Thyroid gland (tissue), 4 donors: ENCODE measurements at places on chromosomes 1 and 21. TPM values are rescaled to one million over a fixed set of nuclear protein-coding genes. Genes with fewer than 3 reads are reported as not detected.

DNA sequence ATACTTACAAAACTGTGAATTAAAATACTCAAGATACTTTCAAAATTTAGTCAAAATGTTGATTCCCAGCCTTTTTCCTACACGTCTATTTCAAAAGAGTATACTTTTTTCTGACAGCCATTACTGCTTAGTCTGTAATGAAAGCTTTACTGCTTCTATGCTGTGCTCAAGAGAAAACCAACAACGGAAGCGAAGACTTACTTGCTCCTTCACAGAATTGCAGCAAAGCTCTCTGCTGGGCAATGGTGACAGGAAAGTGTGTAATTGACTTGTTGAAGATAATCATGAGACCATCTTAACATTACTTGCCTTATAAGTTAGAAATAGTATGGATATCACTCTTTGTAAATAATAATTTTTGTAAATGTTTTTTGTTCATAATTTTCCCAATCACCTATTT lies 1.7 kb upstream of the DYNLT5 start:
- no peak overlapping the region for H3K4me3 ChIP-seq
- no peaks in the 10 kb centered on the region for H3K36me3 ChIP-seq
- peaks cover 11% of the 10 kb centered on the region for H3K4me1 ChIP-seq
- no peaks in the 10 kb centered on the region for H3K27me3 ChIP-seq

GRCh38 chr1:36787312-36787913 lies 246.9 kb downstream of the GRIK3 start:
- H3K4me1 ChIP-seq = no peaks in the 10 kb centered on the region
- H3K4me3 ChIP-seq = no peak overlapping the region
- no peaks in the 10 kb centered on the region for H3K27me3 ChIP-seq
- H3K27ac ChIP-seq = no peak overlapping the region
- DNase-seq = no peak
- H3K36me3 ChIP-seq = no peaks in the 10 kb centered on the region

- DNase-seq = no peak
- H3K4me3 ChIP-seq = no peak overlapping the region
- H3K4me1 ChIP-seq = no peaks in the 10 kb centered on the region
- H3K27me3 ChIP-seq = no peaks in the 10 kb centered on the region
These were observed 9.6 kb downstream of the DAP3 start for GRCh38 chr1:155698382-155699038.

The SMCP gene
- not detected for total RNA-seq

The FMN2 gene
- total RNA-seq = 1.3 TPM

DNA sequence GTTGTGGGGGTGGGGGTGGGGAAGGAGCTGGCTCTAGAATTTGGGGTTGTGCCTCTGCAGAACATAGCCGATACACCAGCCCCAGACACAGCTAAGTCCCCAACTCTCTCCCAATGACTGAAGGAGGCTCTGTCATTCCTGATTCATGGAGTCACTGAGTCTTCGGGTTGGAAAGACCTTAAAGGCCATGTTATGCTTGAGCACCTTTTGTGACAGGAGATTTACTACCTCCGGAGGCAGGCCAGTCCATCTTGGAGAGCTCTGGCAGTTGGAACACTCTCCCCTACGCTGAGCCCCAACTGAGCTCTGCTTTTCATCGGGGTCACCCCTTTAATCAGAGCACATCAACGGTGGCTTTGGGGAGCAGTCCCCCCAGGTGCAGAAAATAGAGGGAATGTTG lies 284.4 kb upstream of the GJB5 start:
- H3K27ac ChIP-seq = no peak overlapping the region
- H3K27me3 ChIP-seq = no peaks in the 10 kb centered on the region
- no peak for DNase-seq
- H3K4me1 ChIP-seq = no peaks in the 10 kb centered on the region

DNA sequence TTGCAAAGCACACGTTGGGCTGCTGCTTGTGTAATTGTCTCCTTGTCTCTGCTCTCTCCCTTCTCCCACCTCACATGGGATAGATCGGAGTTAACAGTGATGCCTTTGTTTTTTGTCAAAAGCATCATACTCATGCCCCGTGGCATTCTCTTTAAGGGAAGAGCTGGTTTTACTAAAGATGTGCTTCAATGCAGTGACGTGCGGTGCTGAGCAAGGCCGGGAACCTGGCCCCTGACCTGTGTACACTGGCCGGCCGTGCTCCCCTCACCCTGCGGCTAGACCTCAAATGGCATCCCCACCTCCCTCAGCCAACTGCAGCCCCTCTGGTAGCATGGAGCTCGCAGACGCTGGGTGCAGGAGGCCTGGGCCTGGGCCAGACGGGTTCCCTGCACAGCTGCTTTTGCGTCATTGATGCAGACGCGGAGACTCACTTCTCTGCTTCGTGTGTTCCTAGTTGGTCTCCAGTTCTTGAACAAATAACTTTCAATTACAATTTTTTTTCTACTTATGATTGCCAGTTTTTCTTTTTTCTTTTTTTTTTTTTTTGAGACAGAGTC lies 19.9 kb downstream of the AGPAT3 start:
- no peaks in the 10 kb centered on the region for H3K27me3 ChIP-seq
- peaks cover 35% of the 10 kb centered on the region for H3K4me1 ChIP-seq
- no peak overlapping the region for H3K4me3 ChIP-seq
- peak overlapping the region; percentile 65 for H3K27ac ChIP-seq
- peak; percentile 46 for DNase-seq

DNA sequence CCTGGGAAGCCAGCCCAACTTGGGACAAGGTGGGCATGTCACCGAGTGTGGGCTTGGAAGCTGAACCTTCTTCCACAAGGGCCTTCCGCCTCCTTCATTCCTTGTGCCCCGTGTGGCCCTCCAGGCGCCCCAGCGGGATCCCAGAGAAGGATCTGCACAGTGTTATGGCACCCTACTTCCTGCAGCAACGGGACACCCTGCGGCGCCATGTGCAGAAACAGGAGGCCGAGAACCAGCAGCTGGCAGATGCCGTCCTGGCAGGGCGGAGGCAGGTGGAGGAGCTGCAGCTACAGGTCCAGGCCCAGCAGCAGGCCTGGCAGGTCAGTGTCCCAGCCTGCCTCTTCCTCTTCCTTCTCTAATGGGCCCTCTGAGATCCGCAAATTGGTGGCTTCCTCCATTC lies 5.8 kb upstream of the BGLAP start:
- no peaks in the 10 kb centered on the region for H3K27me3 ChIP-seq
- no peak for DNase-seq
- no peak overlapping the region for H3K4me3 ChIP-seq
- H3K27ac ChIP-seq = no peak overlapping the region

DNA sequence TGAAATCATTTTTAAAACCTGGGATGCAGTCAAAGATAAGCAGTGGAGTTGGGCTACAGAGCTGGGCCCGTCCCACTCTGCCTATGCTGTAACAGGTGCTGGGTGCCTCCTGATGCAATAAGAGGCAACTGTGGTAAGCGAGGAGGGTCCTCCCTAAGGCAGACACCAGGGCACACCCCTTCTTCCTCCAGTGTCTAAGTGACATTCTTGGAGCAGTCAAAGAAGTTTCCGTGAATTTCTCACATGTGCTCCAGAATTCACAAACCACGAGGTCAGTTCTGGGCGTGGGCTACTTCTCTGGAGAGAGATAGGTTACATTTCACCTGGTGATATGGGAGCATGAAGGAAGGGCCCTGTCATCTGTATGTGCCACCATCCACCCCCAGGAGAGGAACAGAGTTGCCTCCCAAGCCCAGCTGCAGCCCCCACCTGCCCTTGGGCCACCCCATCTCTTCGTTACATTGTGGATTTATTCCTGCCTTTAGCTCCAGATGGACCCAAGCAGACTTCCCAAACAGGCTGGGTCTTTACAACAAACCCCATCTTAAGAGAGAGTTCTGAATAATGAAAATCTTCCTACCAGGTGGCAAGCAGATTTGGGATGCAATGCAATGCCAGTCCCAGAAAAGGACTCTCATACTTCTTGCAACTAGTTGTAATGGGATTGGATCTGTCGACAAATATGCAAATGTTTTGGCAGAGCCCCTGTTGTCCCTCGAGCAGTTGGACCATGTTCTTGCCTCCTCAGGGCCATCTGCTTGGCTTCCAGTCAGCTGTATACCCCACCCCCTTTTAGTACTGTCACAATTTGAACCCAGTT lies 82.5 kb upstream of the CNTN2 start:
- H3K4me3 ChIP-seq = no peak overlapping the region
- peaks cover 6% of the 10 kb centered on the region for H3K4me1 ChIP-seq
- no peaks in the 10 kb centered on the region for H3K36me3 ChIP-seq
- DNase-seq = no peak

GRCh38 chr1:88595355-88596002 lies 88.6 kb upstream of the PKN2 start:
- no peaks in the 10 kb centered on the region for H3K36me3 ChIP-seq
- H3K4me3 ChIP-seq = no peak overlapping the region
- no peak overlapping the region for H3K27ac ChIP-seq
- no peak for DNase-seq
- H3K27me3 ChIP-seq = no peaks in the 10 kb centered on the region
- no peaks in the 10 kb centered on the region for H3K4me1 ChIP-seq

The GLIS1 gene
- not detected for total RNA-seq

- peaks cover 10% of the 10 kb centered on the region for H3K4me1 ChIP-seq
- no peaks in the 10 kb centered on the region for H3K27me3 ChIP-seq
- peak; percentile 17 for DNase-seq
- H3K27ac ChIP-seq = peak overlapping the region; percentile 98
- H3K36me3 ChIP-seq = no peaks in the 10 kb centered on the region
These were observed 941 bp downstream of the ARNT start for GRCh38 chr1:150875197-150876118.

GRCh38 chr1:47536646-47537118 lies 98.8 kb downstream of the FOXD2 start:
- no peak overlapping the region for H3K27ac ChIP-seq
- no peaks in the 10 kb centered on the region for H3K27me3 ChIP-seq
- H3K36me3 ChIP-seq = no peaks in the 10 kb centered on the region
- DNase-seq = no peak

GRCh38 chr1:244053831-244054230 lies 2.7 kb downstream of the ZBTB18 start:
- H3K36me3 ChIP-seq = peaks cover 22% of the 10 kb centered on the region
- peaks cover 6% of the 10 kb centered on the region for H3K4me1 ChIP-seq
- H3K27me3 ChIP-seq = no peaks in the 10 kb centered on the region
- no peak overlapping the region for H3K4me3 ChIP-seq
- DNase-seq = no peak

DNA sequence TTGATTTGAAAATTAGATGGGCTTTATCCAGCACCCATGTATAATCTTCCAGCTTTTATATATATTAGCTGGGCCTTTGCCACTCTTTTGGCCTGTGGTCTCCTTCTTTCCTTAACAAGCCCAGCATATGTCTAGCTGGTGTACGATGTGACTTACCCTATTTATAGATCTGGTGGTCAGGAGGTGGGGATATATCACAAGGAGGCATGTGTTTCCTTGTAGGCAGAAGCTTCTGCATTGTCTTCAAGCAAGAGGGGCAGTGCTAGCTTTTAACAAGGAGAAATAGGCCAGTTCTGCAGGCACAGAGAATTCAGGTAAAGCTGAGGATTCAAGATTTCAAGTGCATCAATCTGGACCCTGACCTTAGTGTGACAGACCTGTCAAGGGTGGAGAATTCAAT lies 38.0 kb upstream of the DNASE2B start:
- H3K36me3 ChIP-seq = no peaks in the 10 kb centered on the region
- H3K4me3 ChIP-seq = no peak overlapping the region
- no peak overlapping the region for H3K27ac ChIP-seq
- no peaks in the 10 kb centered on the region for H3K27me3 ChIP-seq
- peaks cover 10% of the 10 kb centered on the region for H3K4me1 ChIP-seq

DNA sequence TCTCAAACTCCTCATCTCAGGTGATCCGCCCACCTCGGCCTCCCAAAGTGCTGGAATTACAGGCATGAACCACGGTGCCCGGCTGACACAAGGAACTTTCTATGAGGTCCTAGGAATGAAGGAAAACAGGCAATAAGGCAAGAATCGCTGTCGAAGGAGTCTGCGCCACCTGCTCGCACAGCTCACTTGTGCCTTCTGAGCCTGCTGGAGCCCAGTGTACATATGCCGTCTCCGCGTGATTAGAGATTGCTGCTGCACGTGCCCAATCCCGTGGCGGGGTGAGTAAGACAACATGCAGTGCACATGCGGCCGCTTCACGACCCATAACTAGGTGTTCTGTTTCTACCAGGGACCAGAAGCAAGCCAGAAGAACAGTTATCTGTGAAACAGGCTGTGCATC lies 24.3 kb downstream of the H3-3A start:
- no peak overlapping the region for H3K27ac ChIP-seq
- no peak overlapping the region for H3K4me3 ChIP-seq
- no peaks in the 10 kb centered on the region for H3K36me3 ChIP-seq
- H3K4me1 ChIP-seq = peaks cover 5% of the 10 kb centered on the region

The C1orf210 gene
- total RNA-seq = 40.8 TPM

- H3K36me3 ChIP-seq = no peaks in the 10 kb centered on the region
- H3K4me3 ChIP-seq = no peak overlapping the region
These were observed 11.5 kb upstream of the LAPTM5 start for GRCh38 chr1:30768830-30769718.

The KRTAP19-3 gene
- not detected for total RNA-seq

- H3K27me3 ChIP-seq = no peaks in the 10 kb centered on the region
- no peak overlapping the region for H3K27ac ChIP-seq
- no peaks in the 10 kb centered on the region for H3K36me3 ChIP-seq
- H3K4me3 ChIP-seq = no peak overlapping the region
- H3K4me1 ChIP-seq = no peaks in the 10 kb centered on the region
These were observed 102.0 kb upstream of the BRINP3 start for GRCh38 chr1:190579552-190580193.

- H3K36me3 ChIP-seq = no peaks in the 10 kb centered on the region
- no peaks in the 10 kb centered on the region for H3K27me3 ChIP-seq
- DNase-seq = no peak
- H3K4me1 ChIP-seq = peaks cover 9% of the 10 kb centered on the region
- H3K27ac ChIP-seq = no peak overlapping the region
- no peak overlapping the region for H3K4me3 ChIP-seq
These were observed 46.7 kb downstream of the PHC2 start for GRCh38 chr1:33384040-33384812.

- H3K36me3 ChIP-seq = no peaks in the 10 kb centered on the region
- H3K27ac ChIP-seq = no peak overlapping the region
- no peak overlapping the region for H3K4me3 ChIP-seq
- no peaks in the 10 kb centered on the region for H3K27me3 ChIP-seq
- DNase-seq = peak; percentile 65
These were observed 31.1 kb upstream of the ARHGEF16 start for GRCh38 chr1:3423245-3423829.

DNA sequence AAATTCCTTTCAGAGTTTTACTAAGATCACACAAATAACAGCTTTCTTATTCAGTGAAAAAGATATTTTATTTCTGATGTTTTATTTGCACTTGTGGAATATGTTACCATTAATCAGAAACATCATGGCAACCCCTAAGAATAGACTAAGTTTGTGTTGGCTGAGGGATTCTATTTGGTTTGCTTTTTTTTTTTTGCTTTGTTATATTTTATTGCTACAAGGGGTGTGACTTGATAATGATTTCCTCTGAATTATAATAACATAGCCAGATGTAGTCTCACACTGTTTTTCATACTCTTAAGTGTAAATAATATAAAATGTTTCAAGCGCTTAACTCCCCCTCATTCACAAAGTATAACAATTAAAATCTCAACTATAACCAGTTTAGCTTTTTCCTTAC lies 20.0 kb downstream of the GLRX2 start:
- H3K36me3 ChIP-seq = no peaks in the 10 kb centered on the region
- H3K4me3 ChIP-seq = no peak overlapping the region
- H3K4me1 ChIP-seq = no peaks in the 10 kb centered on the region
- no peaks in the 10 kb centered on the region for H3K27me3 ChIP-seq
- no peak for DNase-seq

The TAL1 gene
- 11.7 TPM for total RNA-seq
